HL-60 (cell line): ENCODE measurements at places on chromosomes 11 and 22.

DNA sequence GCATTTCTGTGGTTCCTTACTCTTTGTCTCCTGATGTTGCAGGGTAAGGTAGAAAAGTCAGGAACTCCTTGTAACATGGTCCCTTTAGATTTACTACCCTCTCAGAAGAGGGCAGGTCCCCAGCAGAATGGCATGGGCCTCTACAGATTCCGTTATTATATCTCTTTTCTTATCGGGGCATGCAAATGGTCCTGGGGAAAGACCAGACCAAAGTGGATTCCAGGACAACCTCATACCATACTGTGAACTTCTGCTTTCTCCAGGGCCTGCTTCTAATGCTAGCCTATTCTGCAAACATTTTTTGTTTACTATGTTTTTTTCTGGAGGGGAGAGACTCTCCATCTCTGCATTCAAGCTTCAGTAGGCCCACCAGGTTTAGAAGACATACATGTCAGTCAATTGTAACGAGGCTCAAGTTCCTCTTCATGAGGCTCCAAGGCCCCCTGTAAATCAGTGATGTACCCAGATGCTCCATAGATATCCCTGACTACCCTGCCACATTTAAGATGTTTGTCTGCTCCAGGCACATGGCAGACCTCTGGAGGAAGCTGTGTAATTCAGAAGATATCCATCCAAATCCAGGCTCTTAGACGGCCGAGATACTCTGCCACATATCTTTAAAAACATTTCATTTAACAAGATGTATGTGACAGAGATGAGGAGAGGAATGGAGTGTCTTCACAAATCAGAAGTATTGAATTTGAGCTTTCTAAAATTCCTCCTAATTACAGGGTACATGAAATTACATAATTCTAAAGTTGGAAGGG, 8.5 kb upstream of the ME3 start:
- DNase-seq = no peak

DNA sequence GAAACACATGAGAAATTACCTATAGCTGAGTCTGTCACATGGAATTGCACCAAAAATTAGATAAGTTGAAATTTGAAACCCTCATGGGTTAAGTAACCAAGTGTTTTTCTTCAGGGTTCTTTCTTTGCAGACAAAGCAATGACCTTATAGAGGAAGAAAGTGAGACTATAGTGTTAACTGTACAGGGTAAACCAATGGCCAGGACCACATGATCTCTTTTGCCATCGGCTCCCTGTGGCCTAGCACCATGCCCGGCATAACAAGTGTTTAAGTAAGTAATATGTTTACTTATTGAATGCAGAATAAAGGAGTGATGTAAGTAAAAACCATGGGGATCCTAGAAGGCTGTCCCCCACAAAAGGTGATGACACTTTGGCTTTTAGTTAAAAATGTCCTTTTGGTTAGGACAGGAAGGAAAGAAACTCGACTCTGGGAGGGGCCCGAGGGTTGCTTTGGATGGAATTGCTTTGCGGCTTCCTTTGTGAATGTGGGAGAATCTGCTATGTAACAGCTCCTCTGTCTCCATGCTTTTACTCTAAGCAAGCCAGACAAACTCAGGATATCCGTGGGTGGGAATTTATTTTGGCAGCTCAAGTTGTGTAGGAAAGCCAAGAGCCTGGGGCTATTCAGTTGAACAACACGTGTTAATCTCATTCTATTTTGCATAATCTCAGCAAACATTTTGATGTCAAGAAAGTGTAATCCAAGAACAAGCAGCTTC, 454.7 kb downstream of the INSC start:
- no peak for DNase-seq

DNA sequence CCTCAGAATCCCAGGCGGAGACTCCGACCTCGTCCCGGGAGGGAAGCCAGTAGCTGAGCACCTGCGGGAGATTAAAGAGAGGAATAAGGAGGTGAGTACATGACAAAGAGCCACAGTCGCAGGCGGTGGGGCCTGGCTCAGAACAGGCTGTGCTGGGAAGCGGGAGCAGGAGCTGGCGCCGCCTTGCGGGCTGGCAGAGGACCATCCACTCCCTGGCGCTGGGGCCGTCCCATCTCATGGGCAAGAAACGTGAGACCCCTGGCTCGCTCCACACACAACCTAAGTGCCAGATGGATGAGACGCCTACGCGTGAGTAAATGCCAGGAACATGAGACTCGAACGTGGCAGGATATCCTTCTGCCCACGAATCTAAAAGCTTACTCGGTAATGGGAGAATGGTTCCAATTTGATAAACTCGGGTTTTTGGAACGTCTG, 6.3 kb downstream of the CEND1 start:
- DNase-seq = no peak

DNA sequence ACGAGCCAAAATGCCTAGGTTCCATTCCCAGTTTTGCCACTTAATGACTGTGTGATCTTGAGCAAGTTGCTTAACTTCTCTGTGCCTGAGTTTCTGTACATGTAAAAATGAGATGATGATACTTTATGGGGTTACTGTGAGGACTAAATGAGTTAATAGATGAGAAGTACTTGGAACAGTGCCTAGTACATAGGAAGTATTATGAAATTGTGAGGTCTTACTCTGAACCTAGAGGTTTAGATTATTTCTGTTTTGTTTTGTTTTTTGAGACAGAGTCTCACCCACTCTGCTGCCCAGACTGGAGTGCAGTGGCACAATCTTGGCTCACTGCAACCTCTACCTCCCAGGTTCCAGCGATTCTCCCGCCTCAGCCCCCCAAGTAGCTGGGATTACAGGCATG, 227.0 kb upstream of the POU2AF2 start:
- no peak for DNase-seq

DNA sequence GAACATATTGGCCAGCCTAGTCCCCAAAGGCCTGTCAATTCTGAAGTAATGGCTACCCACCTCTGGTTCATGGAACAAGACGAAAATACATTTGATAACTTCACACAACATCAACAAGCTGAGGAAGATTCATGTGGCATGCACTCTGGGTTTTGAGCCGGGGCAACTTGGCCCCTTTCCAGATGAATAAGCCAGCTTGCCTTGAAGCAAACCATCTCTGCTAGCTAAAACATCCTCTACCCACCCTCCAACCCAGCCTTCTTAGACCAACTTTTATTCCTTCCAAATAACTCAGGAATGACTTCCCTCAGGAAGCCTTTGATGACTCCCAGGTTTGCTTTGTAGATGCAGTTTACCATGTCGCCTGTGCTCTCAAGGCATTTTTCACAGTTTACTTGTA, 94.4 kb downstream of the SLC1A2 start:
- no peak for DNase-seq

GRCh38 chr22:40153192-40153591, 24.5 kb upstream of the TNRC6B start:
- no peak for DNase-seq

DNA sequence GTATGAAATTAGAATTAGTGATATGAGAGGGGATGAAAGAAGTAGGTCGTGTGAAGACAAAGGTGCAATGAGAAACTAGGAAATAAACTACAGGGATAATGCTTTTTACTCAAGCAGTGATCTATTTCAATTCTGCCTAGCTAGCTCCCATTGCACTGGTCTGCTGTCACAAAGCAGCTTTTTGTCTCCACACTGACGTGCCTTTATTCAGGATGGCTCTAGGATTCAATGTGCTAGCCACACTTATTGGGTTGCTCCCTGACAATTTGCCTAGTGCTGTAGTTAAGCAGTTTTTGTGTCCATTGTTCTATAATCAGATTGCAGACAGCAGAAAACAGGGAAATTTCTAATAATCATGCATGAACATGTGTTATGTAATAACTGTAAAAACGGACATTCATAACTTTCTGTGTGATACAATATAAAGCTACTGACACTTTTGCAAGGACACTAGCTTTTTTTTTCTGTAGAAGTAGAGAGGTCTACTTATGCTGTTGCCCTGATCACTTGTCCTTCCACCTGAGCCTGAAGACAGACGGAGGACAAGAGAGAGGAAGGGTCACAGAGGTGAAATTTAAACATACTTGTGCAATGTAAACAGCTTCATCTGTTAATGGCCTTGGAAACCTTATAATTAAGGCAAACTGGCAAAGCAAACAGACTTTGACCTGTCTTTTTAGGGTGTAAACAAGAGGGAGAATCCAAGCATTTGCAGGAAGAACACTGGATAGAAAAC, 269.6 kb downstream of the LRRC4C start:
- DNase-seq = no peak

DNA sequence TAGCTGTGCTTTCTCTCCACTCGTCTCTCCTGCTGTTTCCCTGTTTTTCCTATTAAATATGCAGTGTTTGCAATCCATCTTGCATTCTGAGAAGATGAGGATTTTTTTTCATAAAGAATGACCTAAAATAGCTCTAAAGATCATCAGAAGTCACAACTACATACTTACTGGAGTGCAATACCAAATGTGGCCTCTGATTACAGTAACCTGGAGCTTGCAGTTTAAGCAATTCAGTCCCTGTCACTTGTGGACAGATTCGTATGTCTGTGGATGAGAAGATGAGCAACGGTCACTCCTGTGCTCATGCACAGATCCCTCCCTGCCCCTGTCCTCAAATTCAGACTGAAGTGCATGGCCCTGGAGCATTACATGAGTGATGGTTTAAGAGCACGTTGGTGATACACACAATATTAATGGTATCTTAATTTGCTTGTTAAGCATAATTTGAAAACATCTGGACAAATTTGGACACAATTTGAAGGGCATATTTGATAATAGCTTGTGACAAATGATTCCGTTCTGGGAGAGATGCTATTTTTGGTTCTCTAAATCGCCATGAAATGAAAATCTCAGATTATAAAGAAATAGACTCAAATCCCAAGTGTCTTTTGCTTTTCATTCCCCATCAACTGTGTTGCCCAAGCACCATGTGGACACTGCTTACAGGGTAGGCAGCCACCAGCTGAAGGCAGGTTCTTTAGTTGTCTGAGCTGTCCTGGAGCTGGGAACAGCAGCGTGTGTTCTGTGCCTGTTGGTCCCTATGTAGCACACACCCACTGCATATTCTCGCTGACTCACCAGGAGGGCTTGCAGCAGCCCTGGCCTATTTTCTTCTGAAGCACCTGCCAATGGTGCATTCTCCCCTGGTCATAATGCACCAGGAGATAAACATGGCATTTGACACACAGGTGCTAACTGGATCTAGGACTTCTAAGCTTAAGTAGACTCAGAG, 32.6 kb upstream of the PRAME start:
- DNase-seq = no peak

DNA sequence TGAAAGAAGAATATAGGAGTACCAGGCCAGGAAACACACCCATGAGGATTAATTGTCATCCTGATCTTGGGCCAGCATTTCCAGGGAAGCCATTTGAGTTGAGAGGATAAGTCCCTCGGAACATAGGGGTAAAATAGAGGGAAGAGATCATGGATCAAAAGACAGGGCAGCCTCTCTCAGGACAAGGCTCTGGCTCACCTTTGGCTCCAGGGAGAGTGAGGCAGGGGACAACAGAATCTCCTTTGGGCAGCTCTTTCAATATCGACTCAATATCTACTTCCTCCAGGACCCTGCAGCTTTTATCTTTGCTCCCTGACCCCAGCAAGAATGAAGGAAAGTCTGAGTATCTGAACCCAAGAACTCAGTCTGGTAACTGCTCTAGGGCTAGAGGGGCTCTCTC, at the start of gene OR2AG1:
Gene OR2AG1 (plus strand): TSS at position 301 of the 400 bp plus-strand sequence. CDS start 2,018 bp downstream, outside the sequence.
- DNase-seq = no peak

DNA sequence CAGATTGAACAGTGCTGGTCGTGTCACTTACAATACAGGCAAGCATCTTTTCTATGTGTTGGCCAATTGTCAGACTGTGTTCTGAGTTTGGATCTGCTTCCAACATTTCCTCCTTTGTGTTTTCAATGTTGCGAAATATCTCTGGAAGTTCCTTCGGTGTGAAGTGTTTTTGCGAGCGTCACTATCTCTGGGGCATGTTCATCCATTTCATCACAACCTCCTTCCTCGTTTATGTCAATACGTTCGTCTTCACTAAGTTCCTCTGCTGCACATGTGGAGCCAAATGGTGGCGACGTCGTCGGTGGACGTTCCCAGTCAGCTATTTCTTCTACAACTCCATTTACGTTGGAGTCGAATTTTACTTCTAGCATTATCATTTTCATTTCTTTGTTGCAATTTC, 100.2 kb upstream of the LMO1 start:
- DNase-seq = peak; percentile 36

DNA sequence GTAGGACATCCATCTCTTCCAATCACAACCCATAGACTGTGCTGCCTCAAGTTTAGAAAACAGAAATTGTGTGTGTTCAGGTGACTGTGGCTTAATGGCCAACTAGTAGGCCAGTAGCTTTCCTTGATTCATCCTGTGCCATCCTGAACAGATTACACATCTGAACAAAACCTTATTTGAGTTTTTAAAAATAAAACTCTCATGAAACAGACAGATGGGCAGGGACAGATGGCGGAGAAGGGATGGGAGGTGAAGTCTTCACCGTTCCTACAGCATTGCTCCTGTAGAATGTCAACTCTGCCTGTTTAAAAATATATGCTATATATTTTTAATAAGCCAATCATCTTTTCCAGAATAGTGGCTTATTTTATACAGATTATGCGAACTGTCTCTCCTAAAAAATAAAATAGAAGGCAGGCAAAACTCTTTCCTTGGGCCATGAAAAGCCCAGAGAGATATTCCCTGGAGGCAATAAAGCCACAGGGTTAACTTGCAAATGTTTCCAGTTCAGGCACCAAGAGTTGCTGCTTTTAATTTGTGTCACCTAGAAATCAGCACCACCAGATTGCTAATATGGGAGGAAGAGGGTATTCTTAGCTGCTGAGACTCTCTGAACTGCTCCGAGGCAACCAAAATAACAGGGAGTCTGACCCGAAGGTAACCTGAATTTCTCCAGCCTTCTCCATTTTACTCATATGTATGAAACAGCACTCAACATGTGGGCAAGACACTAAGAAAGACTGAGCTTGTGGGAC, 861.2 kb downstream of the OPCML start:
- no peak for DNase-seq

GRCh38 chr11:16511116-16512114, 155.1 kb upstream of the SOX6 start:
- no peak for DNase-seq

DNA sequence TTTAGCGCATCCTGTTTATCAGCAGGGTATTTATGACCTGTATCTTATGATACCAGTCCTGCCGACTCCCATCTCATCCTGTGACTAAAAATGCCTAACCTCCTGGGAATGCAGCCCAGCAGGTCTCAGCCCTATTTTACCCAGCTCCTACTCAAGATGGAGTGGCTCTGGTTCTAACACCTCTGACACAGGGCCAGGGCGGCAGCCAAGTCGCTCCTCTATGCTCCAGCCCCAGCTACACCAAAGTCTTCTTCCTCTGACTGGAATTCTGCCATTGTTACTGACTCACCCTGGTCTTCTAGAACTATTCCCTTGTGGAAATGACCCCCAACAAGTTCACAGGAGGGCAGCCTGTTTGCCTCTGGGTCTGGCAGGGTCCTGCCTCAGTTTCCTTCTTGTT, 7.9 kb upstream of the C1QTNF6 start:
- DNase-seq = no peak

DNA sequence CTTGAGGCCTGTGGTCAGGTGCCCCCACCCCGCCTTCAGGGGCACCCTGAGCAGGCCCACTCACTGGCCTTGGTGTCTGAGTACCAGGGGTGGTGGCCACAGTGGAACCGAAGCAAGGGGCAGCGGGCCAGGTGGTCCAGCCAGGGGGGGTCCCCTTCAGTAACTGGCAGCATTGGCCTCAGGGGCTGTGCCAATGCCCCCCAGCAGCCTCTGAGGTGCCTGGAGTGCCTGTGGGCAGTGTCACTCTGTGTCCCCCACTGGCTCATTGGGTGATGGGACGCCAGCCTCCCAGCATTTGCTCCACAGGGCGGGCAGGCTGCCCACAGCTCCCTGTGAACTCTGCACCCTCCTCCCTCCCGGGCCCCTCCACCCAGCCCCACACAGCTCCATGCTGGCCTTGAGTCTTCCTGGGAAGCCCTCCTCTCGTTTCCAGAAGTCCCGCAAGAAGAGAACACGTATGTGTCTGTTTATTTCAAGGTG, 29.5 kb upstream of the CARS1 start:
- no peak for DNase-seq

GRCh38 chr22:22229683-22230420, 14.7 kb upstream of the VPREB1 start:
- DNase-seq = no peak
